ENCODE measurements at places on chromosomes 16 and 17.

GRCh38 chr16:1448536-1449116 is 4.3 kb upstream of the CCDC154 start:
- no peak for DNase-seq

DNA sequence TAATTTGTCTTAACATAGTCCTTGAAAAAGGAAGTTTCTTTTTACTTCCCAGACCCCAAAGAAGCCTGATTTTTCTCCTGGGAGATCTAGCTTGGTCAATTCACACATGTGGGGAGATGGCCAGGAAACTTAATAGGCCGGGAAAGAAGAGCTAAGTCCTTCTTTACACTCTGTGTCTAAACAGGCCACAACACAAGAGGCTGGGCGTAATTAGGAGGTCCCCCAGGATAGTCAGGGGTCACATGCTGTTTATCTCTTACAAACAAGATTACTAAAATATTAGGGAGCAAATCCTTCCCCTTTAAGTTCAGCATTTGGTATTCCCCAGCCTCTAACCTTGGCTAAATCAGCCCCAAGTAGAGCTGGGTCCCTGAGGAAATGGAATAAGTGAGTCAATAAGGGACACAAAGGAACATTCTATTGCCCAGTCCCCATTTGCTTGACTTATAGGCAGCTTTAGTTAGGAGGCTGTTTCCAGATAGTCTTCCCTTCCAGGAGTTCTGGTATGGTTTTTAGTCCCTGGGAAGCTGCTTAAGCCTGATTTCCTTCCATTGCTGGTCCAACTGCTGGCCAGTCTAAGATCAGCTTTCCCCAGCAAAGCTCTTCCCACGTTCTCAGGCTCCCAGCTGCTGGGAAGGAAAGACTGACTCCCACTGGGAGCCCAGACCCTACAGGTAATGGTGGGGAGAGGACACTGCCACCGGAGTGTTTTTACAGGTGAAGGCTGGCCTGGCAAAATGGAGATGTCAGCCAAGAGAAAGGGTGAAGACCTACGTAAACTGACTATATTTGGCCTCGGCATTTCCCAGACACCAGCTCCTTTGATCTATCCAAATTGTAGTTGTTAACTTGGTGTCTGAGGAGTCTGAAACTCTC is 14.1 kb upstream of the HOXB9 start:
- no peak for DNase-seq

GRCh38 chr17:78985395-78985794 is 5.7 kb upstream of the LGALS3BP start:
- no peak for DNase-seq

GRCh38 chr16:70726892-70727361 is 41.1 kb upstream of the MTSS2 start:
- no peak for DNase-seq

DNA sequence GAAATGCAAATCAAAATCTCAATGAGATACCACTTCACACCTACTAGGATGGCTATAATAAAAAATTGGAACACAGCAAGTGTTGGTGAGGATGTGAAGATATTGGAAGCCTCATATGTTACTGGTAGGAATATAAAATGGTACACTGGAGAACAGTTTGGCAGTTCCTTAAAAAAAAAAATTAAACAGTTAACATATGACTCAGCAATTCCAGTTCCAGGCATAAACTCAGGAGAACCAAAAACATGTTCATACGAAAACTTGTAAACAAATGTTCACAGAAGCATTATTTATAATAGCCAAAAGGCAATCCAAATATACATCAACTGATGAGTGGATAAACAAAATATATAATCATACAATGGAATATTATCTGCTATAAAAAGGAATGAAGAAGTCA is 28.2 kb downstream of the ZNF652 start:
- no peak for DNase-seq

- no peak for DNase-seq
Observed at GRCh38 chr16:19765860-19766553, 47.9 kb downstream of the IQCK start.

DNA sequence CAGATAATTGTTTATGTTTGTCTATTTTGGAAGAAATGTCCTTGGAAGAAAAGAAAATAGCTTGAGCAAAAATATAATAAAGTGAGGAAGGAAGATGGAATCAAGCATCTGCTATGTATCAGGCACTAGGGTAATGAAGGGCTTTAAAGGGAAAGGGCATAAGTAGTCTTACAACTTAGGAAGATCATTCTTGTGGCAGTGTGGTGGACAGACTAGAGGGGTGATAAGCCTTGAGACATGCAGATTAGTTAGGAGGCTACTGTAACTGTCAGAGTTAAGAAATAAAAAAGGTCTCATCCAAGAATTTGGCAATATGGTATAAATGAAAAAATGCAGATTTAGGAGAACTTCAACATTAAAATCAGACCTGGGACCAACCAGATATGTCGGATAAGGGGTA is 14.9 kb downstream of the FAM222B start:
- no peak for DNase-seq

GRCh38 chr17:65035704-65036103 is 20.8 kb downstream of the GNA13 start:
- DNase-seq = no peak

DNA sequence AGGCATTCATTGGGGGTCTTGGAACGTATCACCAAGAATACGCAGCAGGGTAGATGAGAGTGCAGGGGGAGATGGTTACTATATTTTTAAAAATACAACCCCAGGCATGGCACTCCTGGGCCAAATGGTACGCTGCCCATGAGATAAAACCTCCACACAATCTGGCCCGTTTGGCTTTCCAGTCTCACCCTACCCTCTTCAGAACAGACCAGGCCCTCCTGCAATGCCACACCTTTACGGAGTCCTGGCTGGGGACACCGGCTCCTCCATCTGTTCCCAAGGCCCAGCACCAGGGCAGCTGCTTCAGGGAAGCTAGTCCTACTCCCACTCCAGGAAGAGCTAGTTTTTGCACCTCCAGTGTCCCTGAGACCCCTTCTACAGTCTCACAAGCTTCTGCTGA is 24.4 kb downstream of the SNN start:
- no peak for DNase-seq

- no peak for DNase-seq
Observed at GRCh38 chr17:44920565-44920940, 5.3 kb upstream of the GFAP start.

GRCh38 chr17:1365445-1366039 is 34.5 kb downstream of the YWHAE start:
- DNase-seq = peak; percentile 90

- DNase-seq = no peak
Observed at GRCh38 chr16:29315916-29316517, 90.5 kb downstream of the NPIPB11 start.

DNA sequence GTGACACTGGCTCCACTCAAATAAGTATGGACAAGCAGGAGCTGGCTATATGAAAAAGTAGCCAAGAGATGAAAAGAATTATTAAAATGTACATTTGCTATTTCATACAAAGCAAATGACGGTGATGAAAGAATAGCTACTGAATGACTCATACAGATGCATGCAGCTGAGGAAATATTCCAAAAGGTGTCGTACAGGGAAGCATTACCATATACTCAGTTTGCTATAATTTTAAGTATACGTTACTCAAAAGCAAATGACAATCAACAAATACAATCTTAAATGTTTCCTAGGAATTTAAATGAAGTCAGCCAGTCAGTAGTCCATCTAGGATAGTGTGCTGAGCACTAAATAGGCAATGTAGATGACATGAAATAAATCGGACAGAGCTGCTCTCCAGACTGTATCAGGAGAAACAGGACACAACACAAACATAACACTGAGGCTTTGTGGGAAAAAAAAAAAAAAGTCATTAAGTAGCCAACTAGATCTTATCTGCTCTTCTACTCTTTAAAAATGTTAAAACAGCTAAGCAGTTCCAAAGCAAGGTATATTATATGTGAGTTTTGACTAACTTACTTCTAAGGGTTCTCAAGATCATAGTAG is 65.0 kb downstream of the NCOR1 start:
- peak; percentile 88 for DNase-seq

GRCh38 chr17:57107498-57108101 is 22.6 kb downstream of the AKAP1 start:
- DNase-seq = peak; percentile 22

- no peak for DNase-seq
Observed at GRCh38 chr16:87143661-87144121, 173.5 kb downstream of the C16orf95 start.

GRCh38 chr17:37103231-37103630 is 154.5 kb downstream of the AATF start:
- DNase-seq = no peak

DNA sequence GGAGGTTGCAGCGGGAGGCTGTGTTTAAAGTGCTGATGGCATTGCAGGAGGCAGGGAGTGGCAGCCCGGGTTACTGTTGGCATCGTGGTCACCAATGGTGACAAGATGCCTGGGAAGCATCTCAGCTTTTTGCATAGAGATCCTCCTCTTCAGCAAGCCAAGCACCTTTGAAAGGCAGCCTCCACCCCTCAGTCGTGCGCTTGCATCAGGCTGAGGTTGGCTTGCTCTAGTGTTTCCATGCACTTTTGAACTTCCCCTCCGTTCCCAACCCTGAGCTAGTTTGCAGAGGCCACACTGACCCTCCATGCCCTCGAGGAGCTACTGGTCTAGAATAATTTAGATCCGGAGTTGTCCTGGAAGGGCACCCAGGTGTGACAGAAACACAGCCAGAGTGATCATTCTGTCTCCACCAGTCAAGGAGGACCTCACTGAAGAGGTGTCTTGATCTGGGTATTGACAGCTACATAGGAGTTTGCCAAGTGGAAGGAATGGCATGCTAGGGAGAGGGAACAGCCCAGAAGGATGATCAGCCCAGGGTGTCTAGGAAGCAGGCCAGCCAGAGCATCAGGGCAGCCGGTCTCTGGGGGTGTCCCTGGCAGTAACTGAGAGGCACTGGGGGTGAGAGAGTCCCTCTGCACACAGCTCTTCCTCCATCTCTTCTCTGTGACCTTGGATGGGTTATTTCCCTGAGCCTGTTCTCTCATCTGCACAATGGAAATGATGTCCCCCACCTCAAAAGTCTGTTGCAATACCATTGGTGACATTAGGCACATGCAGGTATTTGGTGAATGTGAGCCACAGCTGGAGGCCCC is 7.7 kb downstream of the BEAN1 start:
- no peak for DNase-seq

DNA sequence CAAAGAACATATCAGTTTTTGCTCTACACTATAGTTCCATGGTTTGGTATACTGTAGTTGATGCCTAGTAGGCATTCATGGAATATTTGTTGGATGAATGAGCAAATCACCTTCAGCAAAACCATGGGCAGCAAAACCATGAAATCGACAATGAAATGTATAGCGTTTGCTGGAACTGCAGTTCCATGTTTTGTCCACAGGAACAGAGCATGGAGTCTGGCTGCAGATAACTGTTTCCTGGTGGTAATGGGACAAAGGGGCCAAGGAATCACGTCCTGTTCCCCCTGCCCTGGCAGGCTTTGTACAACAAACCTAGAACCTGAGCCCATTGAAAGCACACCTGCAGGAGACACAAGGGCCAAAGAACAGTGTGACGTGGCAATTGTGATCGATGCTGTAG is 101.1 kb downstream of the USP31 start:
- DNase-seq = no peak

DNA sequence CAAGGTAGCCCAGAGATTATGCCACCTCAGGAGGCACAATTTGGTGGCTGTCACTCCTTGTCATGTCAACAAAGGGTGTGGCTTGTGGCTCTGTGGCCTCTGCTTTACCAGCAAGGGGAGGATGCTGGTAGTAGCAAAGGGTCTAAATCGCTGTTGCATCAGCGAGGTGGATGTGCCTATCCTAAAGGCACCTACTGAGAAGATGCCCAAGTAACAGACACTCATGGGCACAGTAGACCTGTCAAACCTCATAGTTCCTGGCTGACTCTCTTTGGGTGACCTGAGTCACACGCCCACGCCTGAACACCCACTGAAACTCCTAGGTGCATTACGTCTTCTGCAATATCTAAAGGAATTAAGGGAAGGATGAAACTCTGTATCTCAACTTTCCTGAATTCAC is 139.5 kb downstream of the PRKCB start:
- DNase-seq = no peak

GRCh38 chr16:89958068-89958467 is 9.5 kb downstream of the DEF8 start:
- peak; percentile 37 for DNase-seq

GRCh38 chr17:78933959-78934568 is 8.9 kb upstream of the TIMP2 start:
- peak; percentile 99 for DNase-seq

GRCh38 chr17:16494059-16494458 is 2.1 kb upstream of the LRRC75A start:
- no peak for DNase-seq

GRCh38 chr16:24915019-24915418 is 69.3 kb downstream of the SLC5A11 start:
- no peak for DNase-seq

- DNase-seq = no peak
Observed at GRCh38 chr17:39629898-39630297, 3.1 kb downstream of the PPP1R1B start.

GRCh38 chr17:50186661-50187393 is 14.6 kb downstream of the COL1A1 start:
- DNase-seq = peak; percentile 75

DNA sequence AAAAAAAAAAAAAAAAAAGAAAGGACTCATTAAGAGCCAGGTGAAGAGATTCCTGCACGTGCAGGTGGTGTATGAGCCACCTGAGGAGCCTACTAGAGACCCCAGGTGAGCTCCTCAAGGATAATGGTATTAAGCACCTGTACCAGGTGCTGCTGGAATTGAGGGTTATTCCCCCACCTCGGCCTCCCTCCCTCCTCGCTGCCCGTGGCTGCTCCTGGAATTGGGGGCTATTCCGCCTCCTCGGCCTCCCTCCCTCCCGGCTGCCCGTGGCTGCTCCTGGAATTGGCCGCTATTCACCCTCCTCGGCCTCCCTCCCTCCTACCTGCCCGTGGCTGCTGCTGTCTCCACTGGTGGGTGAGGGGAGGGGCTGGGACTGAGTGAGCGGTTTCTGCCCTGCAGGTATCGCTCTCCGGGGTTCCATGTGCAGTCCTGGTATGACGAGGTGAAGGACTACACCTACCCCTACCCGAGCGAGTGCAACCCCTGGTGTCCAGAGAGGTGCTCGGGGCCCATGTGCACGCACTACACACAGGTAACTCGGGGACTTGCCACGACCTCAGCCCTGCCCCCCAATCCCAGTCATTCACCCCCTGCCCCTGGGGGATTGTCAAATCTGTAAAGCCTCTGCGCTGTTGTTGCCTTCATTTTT is 29.3 kb downstream of the CRISPLD2 start:
- no peak for DNase-seq
